Stimulated activated CD4-positive, alpha-beta T cell treated with anti-CD3 and anti-CD28 coated beads, Interleukin-15, amount 100 ng/mL, for 48 hours (primary cell): ENCODE measurements at places on chromosomes 11 and 22.

DNA sequence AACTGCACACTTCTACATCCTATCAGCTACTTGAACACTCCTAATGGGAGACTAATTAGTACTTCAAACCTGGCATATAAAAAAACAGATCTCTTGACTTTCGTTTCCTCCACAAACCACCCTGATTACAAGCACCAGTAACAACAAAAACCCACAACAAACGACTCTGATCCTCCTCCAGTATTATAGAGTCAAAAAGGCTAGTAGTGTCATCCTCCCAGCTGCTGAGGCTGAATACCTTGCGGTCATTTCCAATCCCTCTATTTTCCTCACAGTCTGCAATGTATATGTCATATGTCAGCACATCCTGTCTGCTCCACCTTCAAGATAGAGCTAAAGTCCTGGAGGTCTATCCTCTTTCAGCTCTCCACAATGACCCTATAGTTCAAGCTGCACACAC, 688.9 kb upstream of the RAG2 start:
- DNase-seq: no peak

- DNase-seq: no peak
Observed at GRCh38 chr22:26169315-26170111, at the start of gene SEZ6L. Gene SEZ6L, plus strand, starts transcription at chr22:26169462. Its CDS starts 208 bp downstream, at chr22:26169670.

DNA sequence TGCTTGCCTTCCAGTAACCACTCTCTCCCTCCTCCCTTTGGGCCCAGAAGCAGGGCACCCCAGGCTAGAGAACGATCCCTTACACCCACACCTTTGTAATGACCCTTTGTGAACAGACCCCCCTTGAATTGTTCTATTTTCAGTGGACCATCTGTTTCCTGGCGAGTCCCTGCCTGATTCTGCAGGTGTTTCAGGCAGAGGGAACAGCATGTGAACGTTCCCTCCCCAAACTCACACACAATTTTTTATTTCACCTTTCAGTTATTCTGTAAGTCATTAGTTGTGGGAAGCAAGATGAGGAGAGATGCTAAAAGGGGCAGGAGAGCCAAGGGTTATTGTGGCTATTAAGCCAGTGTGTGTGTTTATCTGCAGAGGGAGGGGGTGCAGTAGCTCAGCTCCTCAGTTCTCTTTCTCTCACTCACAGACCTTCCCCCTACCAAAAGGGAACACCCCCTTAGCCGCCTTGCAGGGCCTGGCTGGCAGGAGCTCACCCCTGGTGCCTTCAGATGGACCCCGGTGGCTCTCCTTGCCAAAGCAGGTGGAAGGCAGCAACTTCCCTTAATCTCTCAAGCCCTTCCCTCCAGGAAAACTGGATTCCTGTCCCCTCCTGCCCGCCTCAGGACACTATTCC, 64.8 kb upstream of the SPON1 start:
- no peak for DNase-seq

DNA sequence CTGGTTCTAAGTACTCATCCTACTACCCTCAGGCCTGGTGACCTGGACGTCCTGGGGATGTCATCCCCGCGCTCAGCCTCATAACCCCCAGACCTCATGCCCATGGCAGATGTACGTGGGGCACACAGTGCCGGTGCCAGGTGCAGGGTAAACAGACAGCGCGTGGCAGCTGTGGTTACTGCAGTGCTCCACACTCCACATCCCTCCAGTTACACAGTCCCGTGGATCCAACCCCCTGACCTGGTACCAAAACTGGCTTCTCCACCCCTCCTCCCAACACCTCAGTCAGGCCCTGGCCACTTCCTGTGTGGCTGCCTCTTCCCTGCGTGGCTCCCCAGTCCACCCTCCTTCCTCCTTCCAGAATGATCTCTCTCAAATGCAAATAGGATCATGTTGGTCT, 95.2 kb downstream of the DSCAML1 start:
- no peak for DNase-seq

DNA sequence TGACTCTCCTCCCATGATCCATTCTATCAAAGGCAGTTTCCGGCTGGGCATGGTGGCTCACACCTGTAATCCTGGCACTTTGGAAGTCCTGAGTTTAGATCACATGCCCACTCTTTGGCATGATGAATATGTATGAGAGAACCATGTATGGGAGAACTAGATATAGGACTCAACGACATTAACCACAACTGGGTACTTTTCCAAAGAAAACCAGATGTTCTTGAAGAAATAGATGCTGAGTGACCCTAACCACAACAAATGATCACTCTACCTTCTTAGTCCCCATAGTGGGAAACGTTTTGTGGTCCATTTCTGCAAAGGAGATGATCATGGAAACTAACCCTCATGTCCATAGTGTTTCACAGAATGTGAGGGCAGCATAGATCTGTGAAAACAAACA, 13.6 kb downstream of the FJX1 start:
- DNase-seq: no peak

GRCh38 chr11:66333896-66334604, 2.2 kb downstream of the RIN1 start:
- no peak for DNase-seq

DNA sequence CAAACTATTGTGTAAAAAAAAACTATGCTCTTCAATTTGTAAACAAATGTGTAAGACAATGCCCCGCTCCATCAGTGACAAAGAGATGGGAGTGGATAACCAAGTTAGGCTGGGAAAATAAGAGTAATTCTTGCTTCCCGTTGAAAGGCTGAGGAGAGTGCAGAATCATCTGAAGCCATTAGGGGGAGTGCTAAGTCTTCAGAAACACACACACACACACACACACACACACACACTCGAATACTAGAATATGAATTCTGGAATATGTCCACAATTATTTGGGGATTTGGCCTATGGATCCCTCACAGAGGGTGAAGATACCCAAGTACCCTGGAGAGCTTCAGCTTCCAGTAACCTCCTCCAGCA, 27.8 kb upstream of the ROBO3 start:
- no peak for DNase-seq

GRCh38 chr11:1168256-1168655, 10.5 kb downstream of the MUC5AC start:
- no peak for DNase-seq

DNA sequence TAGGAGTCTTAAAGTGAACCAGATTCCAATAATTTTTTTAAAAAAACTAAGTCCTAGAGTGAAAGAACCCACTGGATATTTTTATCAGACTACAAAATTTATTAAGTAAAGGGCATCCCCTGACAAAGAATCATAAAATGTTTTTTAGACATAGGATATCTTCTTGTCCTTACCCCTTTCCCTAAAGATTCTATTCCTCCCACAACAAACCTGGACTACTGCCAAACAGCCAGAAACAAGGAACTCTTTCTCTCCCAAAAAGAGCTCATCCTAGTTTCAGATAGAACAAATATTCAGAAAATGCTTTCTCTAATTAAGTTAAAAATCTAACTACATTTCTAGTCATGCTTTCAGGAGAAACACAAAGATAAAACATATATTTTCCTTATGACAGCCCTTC, 327.1 kb downstream of the FAM181B start:
- DNase-seq: no peak
